ENCODE measurements at places on chromosomes 1 and 21.

- DNase-seq, result no peak
These were observed 155.1 kb upstream of the IGSF21 start for GRCh38 chr1:17952506-17952905.

DNA sequence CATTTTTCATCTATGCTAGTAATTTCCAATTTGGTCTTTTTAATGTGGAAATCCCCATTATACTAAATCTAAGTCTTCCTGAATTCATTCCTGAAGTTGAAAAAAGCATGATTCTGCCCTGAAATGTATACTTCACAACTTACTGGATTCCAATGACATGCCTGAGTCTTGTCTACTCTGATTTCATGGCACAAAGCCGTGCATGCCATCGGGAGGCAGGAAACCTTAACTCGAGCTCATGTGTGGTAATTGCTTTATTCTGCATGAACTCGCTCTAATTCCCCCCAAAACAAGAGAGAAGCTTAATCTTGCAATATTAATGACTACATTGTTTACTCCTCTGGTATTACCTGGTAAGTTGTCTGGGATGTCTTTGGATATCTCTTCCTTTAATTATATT is 39.6 kb upstream of the PBX1 start:
- no peak for DNase-seq

GRCh38 chr1:200342511-200343311 is 67.1 kb downstream of the ZNF281 start:
- no peak for DNase-seq

- DNase-seq, result no peak
These were observed 26.1 kb downstream of the MAN1C1 start for GRCh38 chr1:25642574-25643108.

DNA sequence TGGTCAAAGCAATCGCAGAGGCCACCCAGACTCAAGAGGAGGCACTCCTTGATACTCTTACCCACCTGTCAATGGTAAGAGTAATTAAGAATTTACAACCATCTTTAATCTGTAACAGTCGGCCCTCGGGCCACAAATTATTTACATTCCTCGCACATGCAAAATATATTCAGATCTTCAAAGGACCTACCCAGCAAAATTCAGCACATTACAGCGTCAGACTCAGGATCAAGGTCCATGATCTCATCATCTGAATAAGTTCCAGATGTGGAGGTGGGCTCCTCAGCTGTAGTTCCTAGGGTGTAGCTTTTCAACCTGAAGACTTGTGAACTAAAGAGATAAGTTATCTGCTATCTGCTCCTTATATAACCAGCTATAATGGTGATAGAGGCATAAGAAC is 17.1 kb upstream of the RNF11 start:
- DNase-seq, result no peak

GRCh38 chr1:100265562-100265930 is 470 bp upstream of the RTCA start:
- no peak for DNase-seq

DNA sequence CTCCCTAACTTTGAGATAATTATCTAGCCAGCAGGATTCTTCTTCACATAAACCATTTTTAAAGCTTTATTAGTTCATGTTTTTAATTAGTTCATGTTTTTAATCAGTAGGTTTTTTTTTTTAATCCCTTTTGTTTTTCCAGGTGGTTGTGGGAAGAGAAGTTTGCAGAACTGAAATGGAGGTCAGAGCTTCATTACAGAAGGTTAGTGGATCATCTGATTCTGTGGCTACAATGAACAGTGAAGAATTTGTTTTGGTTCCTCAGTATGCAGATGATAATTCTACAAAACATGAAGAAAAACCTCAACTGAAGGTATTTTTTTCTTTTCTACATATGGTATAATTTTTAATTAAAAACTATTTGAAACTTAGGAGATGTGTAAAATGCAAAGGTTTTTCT is 59.7 kb downstream of the RABGAP1L start:
- DNase-seq, result no peak

DNA sequence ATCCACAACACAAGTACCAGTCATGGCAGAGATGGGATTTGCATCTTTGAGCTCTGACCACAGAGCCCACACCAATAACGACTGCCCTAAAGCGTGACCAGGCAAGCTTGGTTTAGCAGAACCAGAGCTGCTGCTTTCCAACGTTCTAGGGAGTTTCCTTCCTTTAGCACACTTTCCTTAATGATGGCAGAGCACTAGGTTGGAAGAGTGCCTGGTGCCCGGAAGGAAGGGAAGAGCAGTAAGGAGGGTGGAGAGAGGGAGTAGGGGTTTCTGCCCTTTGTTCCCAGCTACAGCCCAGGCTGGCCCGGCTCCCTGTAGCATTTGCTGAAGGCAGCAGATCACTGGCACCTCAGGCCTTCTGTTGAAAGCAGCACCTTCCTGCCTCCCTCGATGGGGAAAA is 6.1 kb upstream of the EVA1C start:
- DNase-seq, result no peak

GRCh38 chr1:183101841-183102276 is 78.6 kb downstream of the LAMC1 start:
- DNase-seq, result no peak

DNA sequence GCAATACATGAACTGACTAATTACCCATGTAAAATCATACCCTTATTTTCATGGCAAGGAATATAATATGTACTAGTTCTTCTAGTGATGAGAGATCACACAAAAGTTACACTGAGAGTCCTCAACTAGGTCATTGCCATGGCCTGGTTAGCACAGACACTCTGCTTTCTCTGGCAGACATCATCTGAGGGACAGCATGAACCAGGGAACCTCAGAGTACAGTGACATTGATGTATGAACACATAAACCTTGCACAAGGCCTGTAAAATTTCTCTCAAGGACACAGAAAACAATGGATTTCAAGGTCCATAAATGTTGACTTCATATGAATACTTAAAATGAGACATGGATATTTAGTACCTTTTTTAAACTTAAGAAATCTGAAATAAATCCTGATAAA is 108.8 kb upstream of the MAGI3 start:
- DNase-seq, result no peak

DNA sequence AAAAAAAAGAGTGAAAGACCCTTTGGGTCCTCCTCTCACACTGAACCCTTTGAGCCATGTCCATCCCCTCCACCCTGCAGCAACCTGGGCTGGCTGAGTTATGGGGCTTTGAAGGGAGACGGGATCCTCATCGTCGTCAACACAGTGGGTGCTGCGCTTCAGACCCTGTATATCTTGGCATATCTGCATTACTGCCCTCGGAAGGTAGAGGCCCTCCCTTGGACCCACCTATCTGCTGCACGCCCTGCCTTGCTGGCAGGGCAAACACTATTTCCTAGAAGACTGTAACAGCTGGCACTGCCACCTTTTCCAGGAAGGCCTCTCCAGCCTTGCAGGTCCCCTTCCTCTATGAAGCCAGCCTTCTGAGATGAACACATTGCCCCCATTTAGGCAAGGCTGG is 1.1 kb downstream of the SLC50A1 start:
- no peak for DNase-seq

- peak; percentile 77 for DNase-seq
These were observed 31.1 kb upstream of the SLC45A3 start for GRCh38 chr1:205711105-205712048.

Measured in neuronal stem cell (in vitro differentiated cells).